ENCODE measurements at places on chromosomes 11 and 22. TPM values are rescaled to one million over a fixed set of nuclear protein-coding genes. Genes with fewer than 3 reads are reported as not detected.

SPDYC gene
- total RNA-seq: not detected

BAIAP2L2 gene
- not detected for total RNA-seq

ROBO4 gene
- total RNA-seq: 14.1 TPM

OR52H1 gene
- 0.52 TPM for total RNA-seq

GSTT2B gene
- total RNA-seq: 4.7 TPM

GRM5 gene
- total RNA-seq: not detected

SMTNL1 gene
- total RNA-seq: 69.9 TPM

APOBEC3C gene
- 1.6 TPM for total RNA-seq

HEPHL1 gene
- total RNA-seq: under 0.01 TPM

OR56A1 gene
- total RNA-seq: under 0.01 TPM

GALNT18 gene
- total RNA-seq: 9.4 TPM

ACRV1 gene
- total RNA-seq: 0.52 TPM

MAP6 gene
- 2.1 TPM for total RNA-seq

OR8B8 gene
- total RNA-seq: not detected

TBX10 gene
- total RNA-seq: not detected

GLYAT gene
- not detected for total RNA-seq

PPFIBP2 gene
- 65.8 TPM for total RNA-seq

NEU3 gene
- 19.8 TPM for total RNA-seq

UPB1 gene
- 0.52 TPM for total RNA-seq

ANGPTL5 gene
- 1.6 TPM for total RNA-seq

SORL1 gene
- total RNA-seq: 6.3 TPM

OR52E6 gene
- not detected for total RNA-seq

CYB5R2 gene
- 2.6 TPM for total RNA-seq

PARVA gene
- total RNA-seq: 15.1 TPM

TRIM6 gene
- total RNA-seq: 1.6 TPM

CHADL gene
- total RNA-seq: 2.1 TPM

STK33 gene
- total RNA-seq: 3.1 TPM

NDUFS8 gene
- 64.7 TPM for total RNA-seq

GTSE1 gene
- 3.1 TPM for total RNA-seq

BCR gene
- total RNA-seq: 12.5 TPM

SCGB1A1 gene
- total RNA-seq: not detected

LMO2 gene
- 16.7 TPM for total RNA-seq

PATE2 gene
- not detected for total RNA-seq

UPK3A gene
- not detected for total RNA-seq

MFRP gene
- not detected for total RNA-seq

FIBIN gene
- total RNA-seq: 42.8 TPM

SPTBN2 gene
- total RNA-seq: 11.5 TPM

CD6 gene
- total RNA-seq: under 0.01 TPM

KREMEN1 gene
- 43.8 TPM for total RNA-seq

SHISAL1 gene
- 7.3 TPM for total RNA-seq

OR5W2 gene
- not detected for total RNA-seq

MUC5AC gene
- total RNA-seq: under 0.01 TPM

ELF5 gene
- not detected for total RNA-seq

SLC22A25 gene
- total RNA-seq: not detected

CEP126 gene
- total RNA-seq: 1.6 TPM

IGF2 gene
- total RNA-seq: 711 TPM

OR4D5 gene
- total RNA-seq: 0.52 TPM

VSIG2 gene
- not detected for total RNA-seq

TCF20 gene
- total RNA-seq: 13.0 TPM

MAML2 gene
- 5.2 TPM for total RNA-seq

MS4A7 gene
- 5.2 TPM for total RNA-seq

HBG2 gene
- total RNA-seq: 17,934 TPM

OR51B4 gene
- 0.52 TPM for total RNA-seq

SLC22A8 gene
- not detected for total RNA-seq

APLNR gene
- total RNA-seq: 74.6 TPM

FOSL1 gene
- not detected for total RNA-seq

XRCC6 gene
- total RNA-seq: 287 TPM

TP53I11 gene
- 6.8 TPM for total RNA-seq

SAC3D1 gene
- total RNA-seq: 5.2 TPM

All from skeletal muscle tissue (tissue), 5 donors.